Activated CD4-positive, alpha-beta T cell treated with anti-CD3 and anti-CD28 coated beads, Interleukin-2, amount 50 U/mL, for 16 hours (primary cell): ENCODE measurements at places on chromosomes 12 and 14.

GRCh38 chr14:83316356-83316755 is 1782.7 kb upstream of the SEL1L start:
- no peak for DNase-seq

DNA sequence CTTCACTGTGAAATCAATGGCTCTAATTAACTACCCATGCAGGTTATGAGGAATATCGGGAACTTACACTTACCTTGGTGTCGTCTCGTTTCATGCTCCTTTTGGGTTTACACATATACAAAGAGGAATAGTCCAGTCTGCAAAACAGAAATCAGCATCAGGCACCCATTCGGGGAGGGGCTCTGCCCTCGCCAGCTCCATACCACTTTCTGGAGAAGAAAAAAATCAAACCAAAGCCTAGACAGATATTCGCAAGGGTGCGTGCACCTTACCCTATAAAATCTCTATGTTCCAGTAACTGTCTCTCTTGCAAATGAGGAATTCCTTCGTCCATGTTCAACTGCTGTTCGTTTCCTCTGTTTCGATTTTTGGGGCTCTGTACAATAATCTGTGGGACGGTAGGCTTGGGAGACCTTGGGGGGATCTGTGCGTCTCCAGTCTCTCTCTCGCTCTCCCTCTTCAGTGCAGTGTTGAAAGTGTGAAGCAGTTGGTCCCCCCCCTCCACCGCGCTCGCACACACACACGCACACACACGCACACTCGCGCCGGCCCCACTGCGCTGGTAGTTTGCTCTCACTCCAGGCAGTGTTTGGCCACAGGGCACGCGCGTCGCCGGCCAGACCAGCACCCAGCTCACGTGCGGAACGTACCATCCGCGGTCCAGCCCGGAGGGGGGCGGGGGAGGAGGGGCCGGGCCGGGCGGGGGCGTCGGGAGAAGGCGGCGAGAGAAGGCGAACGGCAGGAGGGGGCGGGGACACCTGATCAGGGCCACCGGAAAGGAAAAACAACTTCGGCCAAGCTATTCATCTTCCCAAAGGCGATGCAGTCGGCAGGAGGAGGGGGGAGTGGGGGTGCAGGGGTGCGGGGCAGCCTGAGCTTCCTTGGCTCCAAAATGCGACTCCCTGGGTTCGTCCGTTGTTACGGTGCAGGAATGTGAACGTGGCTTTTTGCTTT is at the start of gene BHLHE41:
BHLHE41 (minus strand) TSS at position 592 of the 954 bp plus-strand sequence; CDS start at position 334, 258 bp downstream.
- no peak for DNase-seq

GRCh38 chr14:81454572-81455218 is 54.6 kb upstream of the STON2 start:
- no peak for DNase-seq

DNA sequence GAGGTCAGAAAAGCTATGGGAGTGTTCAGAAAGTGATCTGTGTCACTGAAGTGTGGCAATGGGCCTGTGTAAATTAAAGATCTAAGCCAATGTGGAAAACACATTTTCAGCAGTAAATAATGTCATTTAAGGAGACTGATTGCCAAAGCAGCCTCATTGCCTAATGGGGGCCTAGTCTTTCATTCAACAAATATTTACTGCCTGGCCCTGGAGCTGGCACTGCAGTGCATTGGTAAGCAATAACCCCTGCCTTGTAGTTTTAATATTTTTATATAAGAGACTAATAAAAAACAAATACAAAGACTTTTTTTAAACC is 326.6 kb downstream of the BTG1 start:
- DNase-seq: no peak

GRCh38 chr14:90714811-90715210 is 101.4 kb downstream of the TTC7B start:
- no peak for DNase-seq

DNA sequence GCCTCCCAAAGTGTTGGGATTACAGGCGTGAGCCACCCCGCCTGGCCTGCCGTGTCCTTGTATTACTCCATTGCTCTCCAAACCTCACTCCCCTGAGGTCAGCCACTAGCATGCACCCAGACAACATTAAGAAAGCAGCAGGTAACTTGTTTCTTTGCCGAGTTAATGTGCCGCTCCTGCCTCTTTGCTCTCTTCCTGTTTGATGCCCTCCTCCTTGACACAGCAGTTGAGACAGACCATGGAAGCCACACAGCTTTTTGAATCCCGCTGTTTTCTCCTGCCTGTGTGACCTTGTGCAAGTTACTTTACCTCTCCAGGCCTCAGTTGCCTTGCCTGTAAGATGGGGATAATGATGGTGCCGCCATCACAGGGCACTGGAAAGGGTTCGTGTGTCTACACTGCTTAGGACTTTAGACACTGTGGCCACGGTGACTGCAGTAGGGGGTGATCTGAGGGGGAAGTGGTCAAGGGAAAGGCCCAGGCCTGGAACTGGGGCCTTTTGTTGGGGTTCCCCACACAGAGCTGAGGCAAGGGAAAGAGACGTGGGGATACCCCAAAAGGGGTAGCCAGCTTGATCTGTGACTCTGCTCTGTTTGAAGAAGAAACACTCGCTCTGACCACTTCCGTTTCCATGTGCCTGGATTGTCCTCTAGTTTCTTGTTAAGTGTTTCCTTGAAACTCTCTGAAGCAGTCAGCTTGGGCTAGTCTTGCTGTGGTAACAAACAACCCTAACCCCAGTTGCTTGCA is 69.3 kb downstream of the RIN3 start:
- DNase-seq: peak; percentile 54

DNA sequence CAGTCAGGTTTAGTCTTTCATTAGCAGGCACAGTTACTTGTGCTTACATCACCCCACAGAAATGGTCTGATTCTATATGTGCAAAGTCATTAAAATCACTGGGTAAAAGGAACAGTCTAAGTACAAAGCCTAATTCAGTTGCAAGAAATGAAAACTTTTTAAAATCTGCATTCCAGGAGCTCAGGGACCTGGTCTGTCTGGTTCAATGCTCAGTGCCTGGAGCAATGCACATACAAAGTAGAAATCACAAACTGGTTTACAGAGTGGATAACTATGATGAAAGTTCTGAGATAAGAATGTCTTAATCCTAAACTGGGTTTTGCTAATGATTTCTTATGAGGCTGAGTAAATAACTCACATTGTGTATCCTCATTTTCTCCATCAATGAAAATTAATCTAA is 28.7 kb downstream of the LMNTD1 start:
- DNase-seq: no peak

GRCh38 chr14:50000380-50001150 is 107.7 kb downstream of the ARF6 start:
- peak; percentile 91 for DNase-seq

GRCh38 chr12:127888943-127889719 is 377.8 kb upstream of the TMEM132C start:
- no peak for DNase-seq

DNA sequence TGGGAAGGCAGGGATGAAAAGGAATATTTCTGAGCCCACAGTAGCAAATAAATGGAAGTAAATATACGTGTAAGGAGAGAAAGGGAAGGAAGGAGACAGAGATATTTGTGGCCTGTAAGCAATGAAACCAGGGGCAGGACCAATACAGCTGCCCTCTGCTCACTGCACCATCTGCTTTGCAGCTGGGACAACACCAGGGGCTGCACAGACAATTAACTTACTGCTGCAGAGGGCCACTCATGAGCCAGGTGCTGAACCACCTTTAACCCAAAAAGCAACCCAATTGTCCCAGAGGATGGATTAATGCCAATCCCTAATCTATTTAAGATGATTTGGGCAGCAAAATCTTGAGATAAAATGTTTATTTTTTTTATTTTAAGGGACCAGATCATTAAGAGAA is 30.6 kb upstream of the TMX1 start:
- no peak for DNase-seq

GRCh38 chr12:115163710-115164109 is 479.7 kb upstream of the TBX3 start:
- DNase-seq: no peak

GRCh38 chr12:130775953-130776856 is 60.1 kb upstream of the RIMBP2 start:
- peak; percentile 37 for DNase-seq

GRCh38 chr12:12919666-12920435 is 28.5 kb downstream of the GPRC5A start:
- no peak for DNase-seq

- peak; percentile 87 for DNase-seq
Observed at GRCh38 chr14:77376771-77377501, at the start of the genes SAMD15 and TMED8. SAMD15 (plus strand) TSS chr14:77377379; CDS start chr14:77377419, 40 bp downstream. TMED8 (minus strand) TSS chr14:77377094; CDS start chr14:77377053, 41 bp downstream.

DNA sequence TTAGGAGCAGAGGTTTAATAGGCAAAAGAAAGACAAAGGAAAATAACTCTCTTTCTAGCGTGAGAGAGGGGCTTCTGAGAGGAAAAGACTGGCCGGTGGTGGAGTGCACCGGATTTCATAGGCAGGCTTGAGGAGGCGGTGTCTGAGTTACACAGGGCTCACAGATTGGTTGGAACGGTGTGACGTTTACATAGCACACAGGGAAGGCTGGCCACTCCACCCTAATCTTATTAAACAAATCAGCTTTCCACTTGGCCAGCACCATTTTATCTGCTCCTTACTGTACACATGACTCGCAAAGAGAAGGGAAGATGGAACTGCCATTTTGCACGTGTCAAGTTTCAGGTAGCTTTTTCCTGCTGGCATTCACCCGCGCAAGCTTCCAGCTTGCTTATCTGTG is 587.7 kb downstream of the RPL10L start:
- DNase-seq: no peak

DNA sequence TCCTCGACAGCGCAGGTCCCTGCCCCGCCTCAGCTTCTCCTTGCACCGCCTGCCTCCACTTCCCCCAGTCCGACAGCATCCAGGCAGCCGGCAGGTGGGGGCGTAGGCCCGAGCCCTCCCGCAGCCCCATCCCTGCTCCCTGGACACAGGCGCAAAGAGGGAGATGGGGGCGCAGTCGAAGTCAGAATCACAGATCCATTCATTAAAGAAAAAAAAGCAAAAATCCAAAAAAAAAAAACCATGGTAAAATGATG is 41.2 kb downstream of the RFLNA start:
- DNase-seq: no peak

- peak; percentile 12 for DNase-seq
Observed at GRCh38 chr14:72801381-72801812, 92.5 kb downstream of the DPF3 start.

- DNase-seq: no peak
Observed at GRCh38 chr12:20808521-20808920, 2.0 kb upstream of the SLCO1B3 start.

- no peak for DNase-seq
Observed at GRCh38 chr14:23601845-23602180, 23.2 kb upstream of the JPH4 start.
